ENCODE measurements at places on chromosomes 2 and 18. TPM values are rescaled to one million over a fixed set of nuclear protein-coding genes. Genes with fewer than 3 reads are reported as not detected.

- H3K27me3 ChIP-seq = peaks cover 56% of the 10 kb centered on the region
- peak within 1 kb of the TSS; percentile 72 for H3K27ac ChIP-seq
- H3K36me3 ChIP-seq = no peaks in the 10 kb centered on the region
- peak within 1 kb of the TSS; percentile 33 for H3K4me3 ChIP-seq
Measured at GRCh38 chr18:2846636-2847316, at the start of gene EMILIN2. Gene EMILIN2, plus strand, starts transcription at chr18:2847006. Its CDS starts 183 bp downstream, at chr18:2847189.

DNA sequence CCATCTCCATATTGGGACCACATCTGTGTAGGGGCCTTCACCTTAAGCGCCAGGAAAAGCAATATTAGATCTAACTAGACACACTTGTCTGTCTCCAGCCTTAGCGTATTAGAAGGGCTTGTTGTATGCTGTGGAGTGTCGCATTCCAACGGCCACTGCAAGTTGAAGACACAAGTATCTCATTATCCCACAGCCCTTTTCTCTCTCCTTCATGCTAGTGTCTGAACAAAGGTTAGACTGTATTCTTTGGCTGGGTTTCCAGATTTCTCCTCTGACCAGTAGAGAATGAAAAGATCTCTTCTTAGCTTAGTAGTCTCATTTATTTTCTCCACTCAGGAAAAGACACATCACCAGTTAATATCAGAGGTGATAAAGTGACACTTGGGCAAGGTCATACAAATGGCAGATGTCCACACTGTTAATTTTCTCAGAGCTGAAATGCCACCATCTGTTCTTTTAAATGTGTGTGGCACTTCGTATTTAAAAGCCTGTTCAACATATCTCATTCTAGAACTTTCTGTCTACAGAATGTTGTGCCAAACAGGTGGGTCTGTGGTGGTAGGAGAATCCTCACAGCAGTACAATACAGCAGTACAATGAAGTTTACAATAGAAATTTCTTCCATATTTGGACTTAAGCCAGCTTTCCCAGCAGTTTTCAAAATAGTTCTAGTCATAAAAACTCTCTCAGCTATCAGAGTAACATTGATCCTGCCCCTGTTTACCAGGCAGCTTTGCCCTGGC lies 94.0 kb upstream of the ITGA6 start:
- no peak overlapping the region for H3K27ac ChIP-seq
- H3K4me3 ChIP-seq = no peak overlapping the region
- no peak for DNase-seq
- no peaks in the 10 kb centered on the region for H3K36me3 ChIP-seq
- H3K4me1 ChIP-seq = peaks cover 14% of the 10 kb centered on the region

DNA sequence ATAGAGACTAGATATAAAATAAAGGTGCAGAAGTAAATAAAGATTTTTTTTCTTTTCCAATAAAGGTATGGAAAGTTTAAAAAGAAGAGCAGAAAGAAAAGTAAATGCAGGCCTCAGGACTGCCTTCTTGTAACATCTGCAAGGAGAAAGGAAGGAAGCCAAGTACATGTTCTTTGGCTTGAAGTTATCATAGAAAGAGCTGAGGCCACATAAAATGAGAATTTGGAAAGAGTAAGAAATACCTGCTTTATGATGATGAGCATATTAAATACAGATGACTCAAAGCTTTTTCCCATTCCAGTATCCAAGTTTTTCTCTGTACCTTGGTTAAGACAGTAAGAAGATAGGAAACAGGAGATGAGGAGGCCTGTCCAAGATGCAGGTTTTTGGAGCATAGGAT lies 25.3 kb upstream of the UBE2E3 start:
- H3K27me3 ChIP-seq = no peaks in the 10 kb centered on the region
- no peaks in the 10 kb centered on the region for H3K36me3 ChIP-seq
- no peak overlapping the region for H3K4me3 ChIP-seq
- H3K27ac ChIP-seq = no peak overlapping the region

GRCh38 chr2:217366266-217366895 lies 506.5 kb upstream of the TNP1 start:
- no peak for DNase-seq
- peaks cover 10% of the 10 kb centered on the region for H3K4me1 ChIP-seq
- H3K27ac ChIP-seq = no peak overlapping the region
- no peak overlapping the region for H3K4me3 ChIP-seq
- no peaks in the 10 kb centered on the region for H3K27me3 ChIP-seq

RAB31 gene
- total RNA-seq = 21.6 TPM

GRCh38 chr2:94996305-94997100 lies 29.0 kb upstream of the MAL start:
- no peak overlapping the region for H3K4me3 ChIP-seq
- DNase-seq = no peak
- no peaks in the 10 kb centered on the region for H3K27me3 ChIP-seq

DNA sequence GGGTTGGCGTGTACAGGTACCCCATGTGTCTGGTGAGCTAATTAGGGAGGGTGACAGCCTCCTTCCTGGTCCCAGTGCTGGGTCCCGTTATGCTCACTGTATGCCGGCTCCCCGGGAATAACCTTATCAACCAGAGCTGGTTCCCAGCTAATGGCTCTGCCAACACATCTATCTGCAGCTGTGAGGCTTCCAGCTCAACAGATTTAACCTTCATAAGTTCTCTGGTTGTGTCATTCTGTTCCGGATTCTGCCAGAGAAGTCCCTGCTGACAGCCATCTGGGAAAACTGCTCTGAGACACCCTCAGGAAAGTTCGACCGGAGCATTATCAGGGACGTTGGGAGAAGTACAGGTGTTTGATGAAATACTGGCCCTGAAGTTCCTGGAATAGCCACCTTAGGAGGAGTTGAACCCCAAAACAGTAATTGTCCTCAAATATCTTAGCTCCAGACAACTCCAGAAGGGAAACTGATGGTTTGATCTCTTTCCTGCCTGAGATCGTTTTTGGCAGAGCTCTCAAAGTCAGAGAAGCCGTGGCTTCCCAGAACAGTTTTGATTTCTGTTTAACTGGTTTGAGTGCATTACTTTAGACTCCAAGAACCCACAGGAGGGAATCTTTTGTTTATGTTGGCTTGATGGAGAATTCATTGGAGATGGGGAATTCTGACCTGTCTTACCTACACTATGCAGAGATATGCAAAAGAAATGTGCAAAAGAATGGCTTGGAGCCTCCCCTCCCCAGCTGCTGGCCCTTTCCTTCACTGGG lies 39.4 kb upstream of the TXNDC2 start:
- H3K36me3 ChIP-seq = no peaks in the 10 kb centered on the region
- no peak for DNase-seq
- peak overlapping the region; percentile 52 for H3K27ac ChIP-seq
- no peak overlapping the region for H3K4me3 ChIP-seq
- H3K4me1 ChIP-seq = peaks cover 46% of the 10 kb centered on the region

VIT gene
- 23.6 TPM for total RNA-seq

DNA sequence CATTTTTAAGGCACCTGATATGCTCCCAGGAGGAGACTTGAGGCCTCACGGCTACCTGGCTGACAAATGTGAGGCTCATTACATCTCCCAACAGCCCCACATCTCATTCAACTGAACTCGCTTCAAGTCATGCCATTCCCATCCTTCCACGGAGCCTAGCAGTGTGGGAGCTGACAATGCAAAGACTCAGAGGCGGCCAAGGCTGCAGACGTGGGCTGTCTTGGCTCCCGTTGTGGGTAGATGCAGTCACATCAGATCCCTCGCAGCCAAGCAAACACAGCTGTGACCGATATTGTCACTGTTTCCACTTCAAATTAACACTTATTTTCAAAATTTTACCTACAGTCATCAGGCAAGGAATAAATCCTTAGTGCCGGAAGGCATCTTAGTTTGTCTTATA lies 64.0 kb upstream of the TRIB2 start:
- no peaks in the 10 kb centered on the region for H3K27me3 ChIP-seq
- no peak overlapping the region for H3K27ac ChIP-seq
- H3K36me3 ChIP-seq = no peaks in the 10 kb centered on the region

- peaks cover 4% of the 10 kb centered on the region for H3K27me3 ChIP-seq
- no peaks in the 10 kb centered on the region for H3K4me1 ChIP-seq
- H3K4me3 ChIP-seq = no peak overlapping the region
- DNase-seq = no peak
- no peaks in the 10 kb centered on the region for H3K36me3 ChIP-seq
- H3K27ac ChIP-seq = no peak overlapping the region
Measured at GRCh38 chr2:6492573-6492972, 373.1 kb downstream of the CMPK2 start.

DNA sequence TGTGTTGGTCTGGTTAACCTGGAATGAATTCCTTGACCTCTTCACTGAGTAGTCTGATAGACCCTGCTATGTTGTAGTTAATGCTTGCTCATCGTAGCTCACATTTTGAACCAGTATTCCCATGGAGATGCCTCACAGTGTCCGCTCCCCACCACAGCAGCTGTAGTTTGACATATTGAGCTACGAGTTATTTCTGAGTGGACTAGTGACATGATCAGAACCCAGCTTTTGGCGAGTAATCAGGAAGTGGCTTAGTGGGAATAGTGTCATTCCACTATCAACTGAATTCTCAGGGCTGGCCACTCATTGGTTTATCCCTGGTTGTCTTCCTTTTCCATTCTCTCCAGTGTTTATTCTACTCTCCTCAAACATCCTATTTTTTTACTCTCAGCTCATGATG lies 102.7 kb downstream of the MYO1B start:
- DNase-seq = no peak
- no peaks in the 10 kb centered on the region for H3K4me1 ChIP-seq
- no peak overlapping the region for H3K4me3 ChIP-seq

- H3K4me1 ChIP-seq = peaks cover 30% of the 10 kb centered on the region
- H3K4me3 ChIP-seq = no peak overlapping the region
Measured at GRCh38 chr2:157849591-157849990, 26.5 kb downstream of the ACVR1 start.

GPBAR1 gene
- total RNA-seq = 2.9 TPM

- H3K27ac ChIP-seq = peak overlapping the region; percentile 82
- no peaks in the 10 kb centered on the region for H3K27me3 ChIP-seq
- H3K36me3 ChIP-seq = no peaks in the 10 kb centered on the region
- H3K4me3 ChIP-seq = no peak overlapping the region
Measured at GRCh38 chr2:46490521-46491141, 11.3 kb downstream of the TMEM247 start.

GRCh38 chr2:58720770-58721697 lies 479.9 kb upstream of the FANCL start:
- H3K27ac ChIP-seq = no peak overlapping the region
- H3K4me3 ChIP-seq = no peak overlapping the region
- no peaks in the 10 kb centered on the region for H3K4me1 ChIP-seq
- peaks cover 6% of the 10 kb centered on the region for H3K27me3 ChIP-seq
- DNase-seq = no peak

DNA sequence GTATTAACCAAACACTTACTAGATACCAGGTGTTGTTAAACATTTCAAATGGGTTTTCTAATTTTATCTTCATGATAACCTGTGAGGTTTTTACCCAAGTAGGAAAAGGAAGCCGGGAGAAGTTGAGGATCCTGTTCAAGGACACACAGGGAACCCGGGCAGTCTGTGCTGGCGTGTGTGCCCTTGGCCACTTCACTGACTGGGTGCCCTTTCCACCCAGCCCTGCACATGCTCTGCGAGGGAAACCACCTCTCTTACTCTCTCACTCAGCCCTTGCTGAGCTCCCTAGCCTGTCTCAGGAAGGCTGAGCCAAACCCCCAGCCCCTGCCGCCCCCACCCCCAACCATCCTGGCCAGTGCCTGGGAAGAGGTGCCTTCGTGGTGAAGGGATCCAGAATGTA lies 51.8 kb downstream of the TEX44 start:
- DNase-seq = no peak
- no peak overlapping the region for H3K4me3 ChIP-seq
- H3K27ac ChIP-seq = peak overlapping the region; percentile 98
- no peaks in the 10 kb centered on the region for H3K27me3 ChIP-seq

NDC80 gene
- 0.46 TPM for total RNA-seq

- no peak overlapping the region for H3K4me3 ChIP-seq
- H3K36me3 ChIP-seq = no peaks in the 10 kb centered on the region
- no peak overlapping the region for H3K27ac ChIP-seq
- no peaks in the 10 kb centered on the region for H3K4me1 ChIP-seq
- no peaks in the 10 kb centered on the region for H3K27me3 ChIP-seq
- DNase-seq = no peak
Measured at GRCh38 chr2:199439542-199439941, 18.2 kb downstream of the SATB2 start.

GRCh38 chr2:165624470-165624800 lies 154.9 kb downstream of the CSRNP3 start:
- no peak for DNase-seq
- H3K27me3 ChIP-seq = no peaks in the 10 kb centered on the region
- H3K36me3 ChIP-seq = no peaks in the 10 kb centered on the region
- no peak overlapping the region for H3K4me3 ChIP-seq
- H3K4me1 ChIP-seq = peaks cover 15% of the 10 kb centered on the region

GRCh38 chr2:216475767-216476166 lies 22.9 kb upstream of the RPL37A start:
- no peak overlapping the region for H3K4me3 ChIP-seq
- peaks cover 84% of the 10 kb centered on the region for H3K36me3 ChIP-seq
- no peak for DNase-seq
- peak overlapping the region; percentile 41 for H3K27ac ChIP-seq
- H3K4me1 ChIP-seq = no peaks in the 10 kb centered on the region
- no peaks in the 10 kb centered on the region for H3K27me3 ChIP-seq

DNA sequence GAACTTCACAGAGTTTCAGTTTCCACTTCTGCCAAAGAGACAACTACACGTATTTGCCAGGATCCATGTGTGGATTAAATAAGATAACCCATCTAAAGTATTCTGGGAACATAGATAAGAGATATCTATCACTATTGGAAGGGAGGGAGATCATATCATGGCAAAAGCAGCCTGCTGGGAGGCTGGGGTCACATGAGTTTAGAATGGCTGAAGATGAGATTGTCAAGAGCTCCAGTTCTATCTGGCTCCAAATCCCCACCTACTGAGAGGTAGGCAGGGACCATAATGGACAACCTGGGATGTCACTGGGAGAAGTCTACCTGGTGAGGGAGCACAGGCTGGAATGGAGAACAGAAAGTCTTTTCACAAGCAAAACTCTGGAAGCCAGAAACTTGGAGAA lies 192.6 kb upstream of the ST6GAL2 start:
- H3K4me1 ChIP-seq = no peaks in the 10 kb centered on the region
- no peaks in the 10 kb centered on the region for H3K36me3 ChIP-seq
- no peak overlapping the region for H3K27ac ChIP-seq
- no peak overlapping the region for H3K4me3 ChIP-seq

KCNG2 gene
- not detected for total RNA-seq

VSNL1 gene
- 21.2 TPM for total RNA-seq

Measured in heart right ventricle (tissue), 16 donors.